Smooth muscle cell of bladder (primary cell): ENCODE measurements at places on chromosomes 16 and 17. TPM values are rescaled to one million over a fixed set of nuclear protein-coding genes. Genes with fewer than 3 reads are reported as not detected.

CES3 gene
- total RNA-seq = 0.14 and 0.28 TPM in 2 replicates

CARD14 gene
- total RNA-seq = 0.18 and 0.43 TPM in 2 replicates

CCL13 gene
- total RNA-seq = 1.5 and 5.8 TPM in 2 replicates

CLEC18B gene
- 0.14 and 0.55 TPM in 2 replicates for total RNA-seq

TMED6 gene
- 0.28 TPM in 1 of 2 replicates, not detected in the other for total RNA-seq

RAB40C gene
- 7.8 and 10.5 TPM in 2 replicates for total RNA-seq

INCA1 gene
- total RNA-seq = 0.37 and 0.57 TPM in 2 replicates

ZNF469 gene
- total RNA-seq = 2.0 and 4.6 TPM in 2 replicates

KCTD19 gene
- total RNA-seq = under 0.01 and 0.14 TPM in 2 replicates

CPHXL2 gene
- not detected in 2 replicates for total RNA-seq

PHKB gene
- 53.5 and 54.3 TPM in 2 replicates for total RNA-seq

CD79B gene
- 0.18 and 0.43 TPM in 2 replicates for total RNA-seq

HS3ST3B1 gene
- 2.0 and 3.5 TPM in 2 replicates for total RNA-seq

CCL5 gene
- total RNA-seq = not detected in 2 replicates

TMEM238L gene
- not detected in 2 replicates for total RNA-seq

BCO1 gene
- 0.28 TPM in 1 of 2 replicates, not detected in the other for total RNA-seq

CSF3 gene
- 0.37 and 0.71 TPM in 2 replicates for total RNA-seq

CD300A gene
- not detected in 2 replicates for total RNA-seq

OR3A2 gene
- 0.18 and 0.57 TPM in 2 replicates for total RNA-seq

ZACN gene
- total RNA-seq = not detected in 2 replicates

PMM2 gene
- 24.9 and 27.3 TPM in 2 replicates for total RNA-seq

MYH13 gene
- total RNA-seq = under 0.01 and 0.09 TPM in 2 replicates

CHST4 gene
- total RNA-seq = not detected in 2 replicates

TEX14 gene
- total RNA-seq = under 0.01 TPM in 1 of 2 replicates, not detected in the other

NARF gene
- 20.3 and 35.0 TPM in 2 replicates for total RNA-seq

PLCD3 gene
- 21.3 and 21.7 TPM in 2 replicates for total RNA-seq

CRLF3 gene
- total RNA-seq = 9.5 and 9.9 TPM in 2 replicates

PRSS33 gene
- total RNA-seq = not detected in 2 replicates

ITGA2B gene
- total RNA-seq = 0.28 TPM in 2 replicates

MSLN gene
- total RNA-seq = not detected in 2 replicates

RPL26 gene
- 4,111 and 4,604 TPM in 2 replicates for total RNA-seq

VASN gene
- total RNA-seq = 86.0 and 107 TPM in 2 replicates

SNAI3 gene
- total RNA-seq = under 0.01 TPM in 1 of 2 replicates, not detected in the other

ST6GALNAC2 gene
- 1.0 and 4.1 TPM in 2 replicates for total RNA-seq

TGFB1I1 gene
- 21.3 and 23.3 TPM in 2 replicates for total RNA-seq

CDH15 gene
- total RNA-seq = 0.28 and 0.65 TPM in 2 replicates

SPATA22 gene
- total RNA-seq = 0.09 and 1.8 TPM in 2 replicates

CRHR1 gene
- not detected in 2 replicates for total RNA-seq

KIFC3 gene
- 61.7 and 67.5 TPM in 2 replicates for total RNA-seq

CCL1 gene
- total RNA-seq = not detected in 2 replicates

CSH1 gene
- total RNA-seq = not detected in 2 replicates

KRT34 gene
- total RNA-seq = 1.00 and 1.3 TPM in 2 replicates

IRF8 gene
- total RNA-seq = 0.09 and 0.57 TPM in 2 replicates

TPPP3 gene
- total RNA-seq = 0.92 and 1.00 TPM in 2 replicates
